ENCODE measurements at places on chromosomes 7 and 10. TPM values are rescaled to one million over a fixed set of nuclear protein-coding genes. Genes with fewer than 3 reads are reported as not detected.

DNA sequence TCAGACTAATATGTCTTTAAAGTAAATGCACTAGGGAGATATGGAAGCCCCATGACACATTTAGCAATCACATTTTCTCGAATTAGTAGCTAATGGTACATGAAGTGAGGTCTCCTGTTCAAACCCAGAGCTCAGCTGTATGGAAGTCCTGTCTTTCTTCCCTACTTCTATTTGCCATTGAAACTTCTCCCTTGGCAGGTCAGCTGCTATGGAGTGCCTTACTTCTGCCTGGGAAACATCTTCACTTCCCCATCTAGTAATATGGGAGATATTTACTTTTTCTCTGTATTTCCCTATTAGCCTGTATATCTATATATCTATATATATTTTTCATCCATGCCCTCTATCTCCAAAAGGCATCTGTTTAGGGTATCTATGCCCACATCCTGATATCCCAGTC is 225.3 kb upstream of the INHBA start:
- H3K4me3 ChIP-seq = no peak overlapping the region
- H3K36me3 ChIP-seq = no peaks in the 10 kb centered on the region

DNA sequence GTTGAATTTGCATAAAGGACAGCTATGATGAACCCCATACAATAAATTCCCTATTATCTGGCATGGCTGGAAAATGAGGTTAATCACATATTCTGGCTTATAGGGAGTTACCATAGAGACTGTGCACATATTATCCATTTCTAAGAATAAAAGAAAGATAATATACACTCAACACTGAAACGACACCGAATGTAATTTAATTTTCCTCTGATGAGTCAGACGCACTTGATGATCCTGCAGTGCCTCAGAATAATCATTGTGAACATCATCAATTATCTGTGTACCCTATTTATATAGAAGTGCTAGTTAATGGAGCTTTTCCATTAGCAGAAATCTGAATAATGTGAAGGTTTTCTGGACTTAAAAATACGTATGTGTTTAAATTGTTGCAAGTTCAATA is 60.2 kb downstream of the SGCE start:
- no peak overlapping the region for H3K4me3 ChIP-seq
- no peak for DNase-seq
- peaks cover 2% of the 10 kb centered on the region for H3K36me3 ChIP-seq
- H3K27ac ChIP-seq = no peak overlapping the region

DNA sequence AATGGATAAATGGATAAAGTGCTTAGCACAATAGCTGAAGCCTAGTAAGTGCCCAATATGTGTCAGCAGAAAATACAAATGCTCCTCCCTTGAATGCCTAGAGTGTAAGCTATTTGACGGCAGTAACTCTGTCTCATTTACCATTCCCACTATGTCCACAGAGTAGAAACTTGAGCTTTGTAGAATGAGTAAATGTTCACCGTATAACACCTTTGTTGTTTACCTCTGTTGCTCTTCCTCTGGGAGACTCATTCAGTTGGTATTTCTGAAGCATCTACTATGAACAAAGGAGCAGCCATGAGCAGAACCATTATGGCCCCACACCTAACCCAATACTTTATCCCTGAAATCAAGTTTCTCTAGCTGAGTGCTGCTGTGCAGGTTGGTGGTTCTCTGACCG is 8.4 kb upstream of the SLC16A12 start:
- no peaks in the 10 kb centered on the region for H3K36me3 ChIP-seq
- peaks cover 1% of the 10 kb centered on the region for H3K27me3 ChIP-seq
- no peak for DNase-seq
- H3K4me1 ChIP-seq = no peaks in the 10 kb centered on the region

DNA sequence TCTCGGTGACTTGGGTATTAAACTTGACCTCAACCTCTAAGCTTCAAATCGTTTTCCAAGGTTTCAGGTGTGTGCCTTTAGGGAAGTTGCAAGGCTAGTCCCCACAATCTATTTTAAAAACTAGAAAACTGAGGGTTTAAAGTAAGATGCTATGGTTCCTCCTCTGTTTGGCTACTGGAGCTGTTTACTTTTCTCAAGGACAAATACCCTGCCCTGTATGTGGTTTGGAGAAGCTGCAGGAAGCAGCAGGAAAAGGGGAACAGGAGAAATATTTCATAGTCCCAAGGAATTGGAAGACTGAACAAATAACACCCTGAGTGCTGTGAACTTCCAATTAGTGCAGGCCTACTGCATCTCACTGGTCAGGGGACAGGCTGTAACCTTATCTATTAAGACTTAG is 135.9 kb downstream of the NRP1 start:
- H3K36me3 ChIP-seq = peaks cover 17% of the 10 kb centered on the region
- H3K4me3 ChIP-seq = no peak overlapping the region
- DNase-seq = peak; percentile 24
- H3K27ac ChIP-seq = peak overlapping the region; percentile 9
- no peaks in the 10 kb centered on the region for H3K27me3 ChIP-seq

GRCh38 chr7:76507723-76508406 is 2.5 kb upstream of the UPK3B start:
- no peaks in the 10 kb centered on the region for H3K27me3 ChIP-seq
- DNase-seq = peak; percentile 1
- H3K27ac ChIP-seq = no peak overlapping the region
- H3K36me3 ChIP-seq = no peaks in the 10 kb centered on the region

- H3K27ac ChIP-seq = no peak overlapping the region
- H3K4me3 ChIP-seq = no peak overlapping the region
- no peak for DNase-seq
Observed at GRCh38 chr7:126394406-126394805, 858.3 kb downstream of the GRM8 start.

Gene CACNB2
- total RNA-seq = not detected

Gene ERV3-1
- 44.6 TPM for total RNA-seq

- H3K27me3 ChIP-seq = no peaks in the 10 kb centered on the region
- H3K36me3 ChIP-seq = no peaks in the 10 kb centered on the region
- H3K4me3 ChIP-seq = no peak overlapping the region
- H3K27ac ChIP-seq = no peak overlapping the region
Observed at GRCh38 chr7:97078023-97078969, 39.2 kb upstream of the SDHAF3 start.

DNA sequence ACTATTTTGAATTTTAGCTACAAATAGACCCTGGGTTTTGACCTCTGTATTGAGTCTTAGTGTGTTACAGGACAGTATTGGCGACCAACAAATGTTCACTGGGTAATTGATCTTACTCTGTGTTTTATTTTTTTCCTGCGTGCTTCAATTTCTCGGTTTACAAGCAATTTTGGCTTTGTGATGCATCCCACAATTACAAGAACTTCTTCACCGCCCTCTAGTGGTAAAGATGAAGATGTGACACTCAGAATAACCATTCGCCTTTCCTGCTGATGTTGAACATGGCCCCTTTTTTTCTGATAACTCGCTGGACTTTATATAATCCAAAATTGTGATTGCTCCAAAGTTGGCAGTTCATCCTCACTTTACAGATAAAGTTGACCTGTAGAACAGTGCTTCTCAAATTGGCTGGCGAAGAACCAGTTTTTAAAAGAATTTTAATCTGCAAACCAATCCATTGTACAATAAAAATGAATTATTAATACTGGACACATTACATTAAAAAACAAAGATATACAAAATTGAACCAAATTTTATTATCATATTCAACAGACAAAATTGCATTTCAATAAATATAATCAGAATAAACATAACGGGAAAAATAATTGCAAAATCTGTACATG is 20.2 kb upstream of the SMC3 start:
- peaks cover 1% of the 10 kb centered on the region for H3K27me3 ChIP-seq
- DNase-seq = peak; percentile 61
- no peaks in the 10 kb centered on the region for H3K36me3 ChIP-seq
- H3K4me3 ChIP-seq = no peak overlapping the region
- H3K27ac ChIP-seq = no peak overlapping the region
- peaks cover 13% of the 10 kb centered on the region for H3K4me1 ChIP-seq

Gene ATAD1
- total RNA-seq = 25.8 TPM

GRCh38 chr10:69151984-69152383 is 28.0 kb downstream of the VPS26A start:
- H3K4me1 ChIP-seq = no peaks in the 10 kb centered on the region
- H3K27ac ChIP-seq = no peak overlapping the region
- no peak overlapping the region for H3K4me3 ChIP-seq

Gene HHEX
- total RNA-seq = 109 TPM

- no peak for DNase-seq
- H3K36me3 ChIP-seq = peaks cover 2% of the 10 kb centered on the region
- peaks cover 23% of the 10 kb centered on the region for H3K4me1 ChIP-seq
- no peak overlapping the region for H3K4me3 ChIP-seq
Observed at GRCh38 chr10:121788717-121789116, 139.1 kb downstream of the ATE1 start.

DNA sequence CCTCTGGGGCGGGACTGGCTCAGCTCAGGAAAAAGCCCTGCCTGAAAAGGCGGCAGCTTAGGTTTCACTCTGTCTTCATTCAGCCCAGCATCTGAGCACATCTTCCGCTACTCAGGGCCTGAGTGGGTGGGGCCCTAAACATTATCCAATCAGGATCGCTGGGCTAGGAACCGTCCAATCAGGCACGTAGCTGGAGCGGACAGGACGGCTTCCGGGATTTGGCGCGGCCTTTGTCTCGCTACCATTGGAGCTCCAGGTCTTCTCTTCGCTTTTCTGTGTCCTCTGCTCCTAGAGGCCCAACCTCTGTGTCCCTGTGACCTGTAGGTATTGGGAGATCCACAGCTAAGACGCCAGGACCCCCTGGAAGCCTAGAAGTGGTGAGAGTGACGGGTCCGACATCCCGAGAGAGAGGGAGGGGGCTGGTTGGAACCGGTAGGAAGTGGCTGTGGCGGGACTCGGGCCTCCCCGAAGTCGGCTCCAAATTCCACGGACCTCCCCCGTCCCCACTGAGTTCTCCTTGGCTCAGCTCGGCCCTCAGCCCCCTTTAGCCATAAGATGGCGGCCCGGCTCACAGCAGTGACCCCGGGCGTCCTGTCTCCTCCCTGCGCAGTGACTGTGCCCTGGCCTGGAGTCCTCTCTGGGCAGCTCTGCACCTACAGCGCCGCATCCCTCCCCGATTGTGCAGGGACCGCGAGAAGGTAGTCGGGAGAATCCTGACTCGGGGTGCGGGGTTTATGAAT is 99.1 kb downstream of the ZNF680 start:
- H3K27ac ChIP-seq = no peak overlapping the region
- H3K4me1 ChIP-seq = no peaks in the 10 kb centered on the region
- H3K27me3 ChIP-seq = no peaks in the 10 kb centered on the region
- no peaks in the 10 kb centered on the region for H3K36me3 ChIP-seq
- DNase-seq = no peak

DNA sequence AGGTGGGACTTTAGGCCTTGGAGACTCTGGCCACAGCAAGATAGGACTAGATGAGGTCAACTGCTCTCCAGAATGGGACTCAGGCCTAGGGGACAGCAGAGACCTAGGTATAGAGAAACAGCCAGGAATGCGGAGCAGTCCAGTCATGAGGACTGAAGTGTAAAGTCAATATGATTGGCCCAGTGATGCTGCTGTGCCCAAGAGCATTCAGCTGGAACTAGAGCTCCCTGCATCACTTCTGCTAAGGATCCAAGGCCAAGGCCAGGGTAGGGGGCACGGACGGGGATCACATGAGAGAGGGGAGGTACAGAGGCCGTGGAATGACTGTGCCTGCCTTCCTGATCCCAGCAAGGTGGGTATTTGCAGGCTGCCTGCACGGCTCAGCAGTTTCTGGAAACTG is 237.9 kb downstream of the FRMD4A start:
- H3K36me3 ChIP-seq = no peaks in the 10 kb centered on the region
- H3K4me1 ChIP-seq = peaks cover 6% of the 10 kb centered on the region

GRCh38 chr7:36937754-36938563 is 213.7 kb upstream of the AOAH start:
- no peaks in the 10 kb centered on the region for H3K36me3 ChIP-seq
- no peak for DNase-seq
- H3K27ac ChIP-seq = no peak overlapping the region
- H3K4me1 ChIP-seq = no peaks in the 10 kb centered on the region

DNA sequence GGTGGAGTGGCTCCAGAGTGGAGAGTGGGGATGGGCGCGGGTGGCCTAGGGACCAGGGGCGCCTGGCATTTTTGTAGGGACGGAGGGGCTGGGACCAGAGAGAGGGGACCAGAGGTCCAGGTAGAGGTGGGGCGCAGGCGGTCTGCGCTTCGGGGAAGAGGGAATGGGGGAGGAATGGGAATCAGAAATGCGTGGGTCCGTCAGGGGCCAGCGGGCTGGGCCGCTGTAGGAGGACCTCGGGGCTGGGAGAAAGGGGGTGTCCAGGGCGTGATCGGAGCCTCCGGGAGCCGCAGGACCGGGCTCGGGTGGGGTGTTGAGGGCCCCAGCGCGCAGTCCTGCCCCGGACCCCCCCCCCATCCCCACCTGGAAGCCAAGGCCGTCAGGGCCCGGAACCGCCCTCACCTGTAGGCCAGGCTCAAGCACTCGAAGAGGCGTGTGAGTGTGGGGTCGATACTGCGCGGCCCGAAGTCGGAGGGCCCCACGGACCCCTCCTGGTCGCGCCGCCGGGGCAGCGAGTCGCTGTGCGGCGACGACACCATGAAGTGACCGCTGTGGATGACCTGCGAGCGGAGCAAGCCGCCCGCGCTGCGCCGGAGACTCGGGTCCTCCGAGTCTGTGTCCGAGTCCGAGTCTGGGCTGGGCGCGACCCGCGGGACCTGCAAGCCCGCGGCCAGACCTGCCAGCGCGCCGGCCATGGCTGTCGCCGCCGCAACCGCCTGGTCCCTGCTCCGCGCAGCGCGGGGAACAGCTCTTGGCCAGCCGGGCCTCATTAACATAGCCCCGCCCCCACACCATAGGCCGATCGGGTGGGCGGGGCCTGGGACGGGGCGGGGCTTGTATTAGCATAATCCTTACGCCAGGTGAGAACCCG is at the start of gene MLXIPL:
MLXIPL (minus strand) TSS at position 725 of the 871 bp plus-strand sequence; CDS start at position 695, 30 bp downstream.
- H3K4me1 ChIP-seq = peaks cover 3% of the 10 kb centered on the region
- H3K27ac ChIP-seq = no peak within 1 kb of the TSS
- H3K27me3 ChIP-seq = peaks cover 28% of the 10 kb centered on the region
- H3K36me3 ChIP-seq = no peaks in the 10 kb centered on the region
- peak; percentile 51 for DNase-seq

- H3K4me3 ChIP-seq = no peak overlapping the region
- H3K4me1 ChIP-seq = peaks cover 11% of the 10 kb centered on the region
- no peaks in the 10 kb centered on the region for H3K36me3 ChIP-seq
- no peak overlapping the region for H3K27ac ChIP-seq
- no peaks in the 10 kb centered on the region for H3K27me3 ChIP-seq
Observed at GRCh38 chr7:116432527-116432916, 67.0 kb upstream of the CAV2 start.

DNA sequence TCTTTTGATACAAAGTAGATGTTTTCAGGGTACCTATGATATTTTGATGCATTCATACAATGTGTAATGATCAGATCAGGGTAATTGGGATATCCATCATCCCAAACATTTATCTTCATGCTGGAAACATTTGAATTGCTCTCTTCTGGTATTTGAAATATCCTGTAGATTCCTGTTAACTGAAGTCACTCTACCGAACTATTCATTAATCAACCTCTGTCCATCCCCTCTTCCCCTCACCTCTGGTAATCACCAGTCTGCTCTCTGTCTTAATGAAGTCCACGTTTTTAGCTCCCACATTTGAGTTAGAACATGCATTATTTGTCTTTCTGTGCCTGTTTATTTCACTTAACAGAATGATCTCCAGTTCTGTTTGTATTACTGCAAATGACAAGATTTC is 11.3 kb downstream of the MTG1 start:
- H3K4me1 ChIP-seq = no peaks in the 10 kb centered on the region
- peaks cover 22% of the 10 kb centered on the region for H3K36me3 ChIP-seq
- no peak overlapping the region for H3K27ac ChIP-seq
- no peak for DNase-seq
- no peaks in the 10 kb centered on the region for H3K27me3 ChIP-seq

Measured in endothelial cell of umbilical vein (primary cell).